RPMI7951 (cell line): ENCODE measurements at places on chromosomes 4 and X. TPM values are rescaled to one million over a fixed set of nuclear protein-coding genes. Genes with fewer than 3 reads are reported as not detected.

Gene SLC34A2
- not detected in 2 replicates for total RNA-seq

DNA sequence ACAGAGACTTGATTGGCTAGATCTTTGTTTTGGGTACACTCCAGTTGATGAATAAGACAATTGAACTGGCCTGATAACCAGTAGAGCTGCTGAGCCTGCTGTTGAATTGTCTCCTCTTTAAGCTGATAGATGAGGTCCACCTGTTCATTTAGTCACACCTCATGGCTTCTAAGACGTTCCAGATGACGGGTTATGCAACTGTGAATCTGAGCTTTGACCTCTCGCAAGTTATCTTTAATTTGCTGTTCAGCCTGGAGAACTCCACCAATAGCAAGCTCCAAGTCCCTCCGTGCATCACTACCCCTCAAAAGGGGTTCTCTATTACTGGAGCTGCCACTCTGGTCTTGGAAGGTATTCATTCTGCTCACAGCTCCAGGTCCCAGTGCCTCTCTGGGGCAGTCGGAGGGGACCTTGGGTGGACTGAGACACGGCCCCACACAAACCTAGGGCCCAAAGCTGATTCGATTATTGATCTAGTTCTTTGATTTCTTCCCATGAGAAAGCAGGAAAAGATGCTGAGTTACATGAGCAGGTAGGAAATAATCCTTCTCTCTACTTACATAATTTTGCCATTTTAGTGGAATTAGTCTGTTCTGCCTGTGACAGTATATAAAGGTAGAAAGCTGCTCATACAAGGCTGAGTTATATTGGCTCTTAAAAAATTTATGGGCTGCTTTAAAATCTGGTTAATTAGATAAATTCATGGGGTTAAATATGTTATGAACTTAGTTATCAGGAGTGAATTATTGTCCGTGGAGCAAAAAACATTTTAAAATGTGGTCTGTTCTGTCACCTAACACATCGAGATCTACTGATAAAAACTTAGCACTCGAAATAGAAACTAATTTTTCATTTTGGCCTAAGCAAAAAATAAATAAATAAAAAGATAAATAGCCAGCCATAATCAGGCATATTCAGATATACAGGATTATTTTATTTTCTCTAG, 6.8 kb downstream of the MMAA start:
- no peak for DNase-seq

DNA sequence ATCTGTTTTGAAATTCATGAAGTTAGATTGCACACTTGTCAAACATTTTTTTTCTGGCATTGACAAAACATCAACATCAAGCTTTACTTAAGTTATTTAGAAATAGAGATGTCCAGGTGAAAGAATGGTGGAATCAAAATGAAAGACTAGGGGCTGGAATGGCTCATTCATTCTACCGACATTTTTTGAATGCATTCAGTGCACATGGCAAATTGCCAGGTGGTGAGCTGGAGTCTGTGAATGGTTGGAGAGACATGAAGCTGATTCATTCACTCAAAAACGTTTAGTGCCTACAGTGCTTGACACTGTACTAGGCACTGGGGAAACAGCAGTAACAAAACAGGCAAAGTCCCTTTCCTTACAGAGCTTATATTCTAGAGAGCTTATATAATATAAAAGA, 292.4 kb downstream of the PPP1R2C start:
- no peak for DNase-seq

GRCh38 chr4:182827166-182827565, 90.0 kb downstream of the DCTD start:
- DNase-seq: no peak

Gene MTTP
- under 0.01 and 0.39 TPM in 2 replicates for total RNA-seq
